ENCODE measurements at places on chromosomes 3 and 15. TPM values are rescaled to one million over a fixed set of nuclear protein-coding genes. Genes with fewer than 3 reads are reported as not detected.

DNA sequence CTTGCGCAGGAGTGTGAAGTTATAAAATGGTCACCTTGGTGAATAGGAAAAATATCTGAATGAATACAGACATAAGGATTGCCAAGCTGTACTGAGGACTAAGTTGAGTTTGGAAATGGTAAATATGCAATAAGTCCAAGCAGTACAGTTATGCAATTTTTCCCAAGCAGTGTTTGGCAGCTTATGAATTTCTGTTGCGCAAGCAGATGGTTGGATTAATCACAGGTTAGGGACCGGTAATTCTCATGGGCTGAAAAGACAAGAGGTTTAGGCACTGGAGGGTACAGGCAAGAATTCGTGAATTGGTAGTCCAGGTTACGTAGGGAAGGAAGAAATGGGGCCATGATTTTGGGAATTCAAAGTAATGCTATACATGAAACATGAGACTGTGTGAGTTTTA is 210.3 kb downstream of the RAP2B start:
- no peak for DNase-seq

The AHSG gene
- not detected for polyA plus RNA-seq

The KCNAB1 gene
- polyA plus RNA-seq: 1.1 TPM

The TGM5 gene
- polyA plus RNA-seq: 0.03 TPM

The SLITRK3 gene
- polyA plus RNA-seq: 0.08 TPM

- no peak for DNase-seq
These were observed 77.7 kb downstream of the CEP63 start for GRCh38 chr3:134563601-134564000.

All from psoas muscle (tissue), 8 donors.